ENCODE measurements at places on chromosomes 7 and 10.
A peak's percentile ranks its signal among the peaks of the same experiment; 100 is the strongest.

GRCh38 chr7:148674689-148675088, 24.0 kb upstream of the CUL1 start:
- DNase-seq, result no peak

GRCh38 chr10:123552760-123553554, 113.2 kb upstream of the GPR26 start:
- DNase-seq, result no peak

DNA sequence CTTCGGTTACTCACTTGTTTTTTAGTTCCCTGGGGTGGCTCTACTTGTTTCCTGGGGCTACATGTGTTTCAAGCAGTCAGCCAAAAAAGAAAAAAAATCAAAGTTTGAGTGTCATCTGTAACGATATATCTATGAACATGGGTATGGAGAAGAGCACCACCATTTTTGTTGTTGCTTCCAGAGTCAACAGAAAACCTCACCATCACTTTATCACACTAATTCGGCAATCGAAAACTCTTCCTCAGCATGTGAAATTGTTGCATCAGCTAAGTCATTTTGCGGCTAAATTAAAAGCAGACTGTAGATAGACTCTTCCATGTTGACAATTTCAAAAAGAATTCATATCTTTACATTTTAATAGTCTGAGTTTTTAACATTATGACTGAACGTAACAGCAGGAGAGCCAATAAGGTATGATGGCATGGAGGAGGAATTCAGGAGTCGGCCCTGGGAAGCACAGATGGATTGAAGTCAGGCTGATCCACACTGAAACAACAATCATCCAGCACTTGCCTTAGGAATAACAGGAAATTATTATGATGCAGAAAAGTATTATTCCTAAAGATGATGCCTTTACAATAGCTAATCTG, 455.7 kb upstream of the KLF6 start:
- DNase-seq, result no peak

- peak; percentile 49 for DNase-seq
Observed at GRCh38 chr10:31759124-31759798, 169.4 kb downstream of the ARHGAP12 start.

DNA sequence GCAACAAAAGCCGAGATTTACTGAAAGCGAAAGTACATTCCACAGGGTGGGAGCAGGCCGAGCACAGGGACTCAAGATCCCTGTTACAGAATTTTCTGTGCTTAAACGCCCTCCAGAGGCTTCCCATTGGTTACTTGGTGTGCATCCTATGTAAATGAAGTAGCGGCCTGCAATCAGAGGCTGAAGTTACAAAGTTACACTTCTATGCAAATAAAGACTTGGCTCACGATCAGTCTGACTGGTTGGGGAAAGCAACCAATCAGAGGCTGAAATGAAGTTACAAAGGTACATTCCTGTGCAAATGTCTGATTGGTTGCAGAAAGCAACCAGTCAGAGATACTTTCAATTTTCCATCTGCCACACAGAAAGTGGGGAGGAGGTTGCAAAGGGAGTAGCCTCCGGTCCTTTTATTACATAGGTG, 4.1 kb downstream of the ACBD7 start:
- no peak for DNase-seq

- DNase-seq, result no peak
Observed at GRCh38 chr7:1246871-1247526, 14.3 kb downstream of the UNCX start.

GRCh38 chr10:89367529-89367928, 10.3 kb upstream of the IFIT1B start:
- no peak for DNase-seq

GRCh38 chr10:110226926-110227641, 19.7 kb downstream of the MXI1 start:
- peak; percentile 40 for DNase-seq

DNA sequence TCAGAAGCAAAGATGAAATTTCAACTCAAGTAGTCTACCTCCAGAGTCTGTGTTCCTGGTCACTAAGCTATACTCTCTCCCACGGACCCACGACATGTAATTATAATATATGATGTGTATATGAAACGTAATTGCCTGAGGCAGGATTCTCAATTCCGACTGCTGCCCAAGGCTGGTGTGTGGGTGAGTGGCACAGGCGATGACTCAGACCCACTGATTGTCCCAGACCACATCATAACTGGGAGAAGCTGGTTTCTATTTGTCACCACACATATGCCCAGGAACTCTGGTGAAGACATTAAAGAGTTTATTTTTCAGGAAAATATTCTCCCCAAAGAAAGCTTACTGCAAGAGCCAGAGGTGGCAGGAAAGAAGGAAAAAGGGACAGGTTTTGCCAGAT, 219.3 kb downstream of the JAZF1 start:
- DNase-seq, result no peak

All from NCI-H345 (cell line).